ENCODE measurements at places on chromosomes 7 and 10.
A peak's percentile ranks its signal among the peaks of the same experiment; 100 is the strongest.

GRCh38 chr10:17059197-17059688 lies 70.4 kb downstream of the CUBN start:
- no peak for DNase-seq

- DNase-seq = no peak
These were observed 108.4 kb upstream of the PDLIM1 start for GRCh38 chr10:95399183-95399582.

GRCh38 chr10:107576746-107577145 lies 412.2 kb upstream of the SORCS1 start:
- no peak for DNase-seq

GRCh38 chr10:7389346-7389745 lies 21.5 kb downstream of the SFMBT2 start:
- DNase-seq = no peak

DNA sequence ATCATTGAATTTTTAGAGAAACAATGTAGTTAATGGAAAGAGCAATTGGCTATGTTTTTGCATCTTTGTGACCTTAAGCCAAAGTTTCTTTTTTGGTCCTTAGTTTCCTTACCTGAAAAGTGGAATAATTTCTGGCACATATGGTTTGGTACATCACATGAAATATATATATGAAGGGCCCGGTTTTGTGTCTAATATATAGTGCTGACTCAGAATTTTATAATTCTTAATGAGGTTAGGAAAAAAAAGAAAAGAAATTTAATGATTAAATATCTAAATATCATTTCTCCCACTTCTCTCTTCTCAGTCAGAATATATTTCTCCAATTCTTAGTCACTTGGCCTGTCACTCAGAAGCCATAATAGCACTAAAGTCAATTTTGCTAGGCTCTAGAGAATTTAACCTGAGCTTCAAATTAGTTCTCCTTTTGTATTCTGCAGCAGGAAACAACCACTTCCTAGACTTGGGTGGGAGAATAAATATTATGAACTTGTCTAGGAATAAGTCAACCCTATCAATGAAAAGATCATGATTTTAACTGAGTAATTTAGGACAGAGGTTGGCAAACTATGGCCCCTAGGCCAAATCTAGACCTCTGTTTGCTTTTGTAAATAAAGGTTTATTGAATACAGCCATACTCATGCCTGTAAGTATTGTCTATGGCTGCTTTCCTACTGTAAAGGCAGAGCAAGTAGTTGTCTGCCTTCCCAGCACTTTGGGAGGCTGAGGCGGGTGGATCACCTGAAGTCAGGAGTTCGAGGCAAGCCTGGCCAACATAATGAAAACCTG lies 34.6 kb downstream of the PPP1R9A start:
- DNase-seq = no peak

- DNase-seq = no peak
These were observed 766.7 kb upstream of the GHITM start for GRCh38 chr10:83372646-83373045.

- DNase-seq = no peak
These were observed 103.0 kb downstream of the COL26A1 start for GRCh38 chr7:101465576-101466196.

- DNase-seq = no peak
These were observed 31.1 kb upstream of the ABCA13 start for GRCh38 chr7:48140001-48140681.

- no peak for DNase-seq
These were observed 71.6 kb upstream of the BAIAP2L1 start for GRCh38 chr7:98472521-98472954.

- no peak for DNase-seq
These were observed 52.3 kb upstream of the SEMA3D start for GRCh38 chr7:85239109-85239508.

- DNase-seq = no peak
These were observed 14.6 kb downstream of the ADRB1 start for GRCh38 chr10:114058297-114058696.

DNA sequence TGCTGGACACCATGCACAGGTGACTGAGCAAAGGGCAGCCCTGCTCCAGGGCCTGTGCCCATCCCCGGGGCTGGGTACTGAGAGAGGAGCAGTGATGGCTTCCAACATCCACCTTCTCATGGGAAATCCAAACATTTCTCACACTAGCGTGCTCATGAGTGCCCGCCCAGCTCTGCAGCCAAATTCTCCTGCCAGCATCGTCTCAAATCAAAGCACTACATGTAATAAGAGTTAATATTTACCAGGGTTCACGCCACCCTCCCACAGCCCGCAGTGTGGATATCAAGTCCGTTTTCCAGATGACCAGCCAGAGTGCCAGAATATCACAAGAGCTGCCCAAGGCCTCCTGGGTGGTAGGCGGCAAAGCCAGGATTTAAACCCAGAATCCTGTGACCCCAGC lies 12.1 kb downstream of the IL15RA start:
- no peak for DNase-seq

DNA sequence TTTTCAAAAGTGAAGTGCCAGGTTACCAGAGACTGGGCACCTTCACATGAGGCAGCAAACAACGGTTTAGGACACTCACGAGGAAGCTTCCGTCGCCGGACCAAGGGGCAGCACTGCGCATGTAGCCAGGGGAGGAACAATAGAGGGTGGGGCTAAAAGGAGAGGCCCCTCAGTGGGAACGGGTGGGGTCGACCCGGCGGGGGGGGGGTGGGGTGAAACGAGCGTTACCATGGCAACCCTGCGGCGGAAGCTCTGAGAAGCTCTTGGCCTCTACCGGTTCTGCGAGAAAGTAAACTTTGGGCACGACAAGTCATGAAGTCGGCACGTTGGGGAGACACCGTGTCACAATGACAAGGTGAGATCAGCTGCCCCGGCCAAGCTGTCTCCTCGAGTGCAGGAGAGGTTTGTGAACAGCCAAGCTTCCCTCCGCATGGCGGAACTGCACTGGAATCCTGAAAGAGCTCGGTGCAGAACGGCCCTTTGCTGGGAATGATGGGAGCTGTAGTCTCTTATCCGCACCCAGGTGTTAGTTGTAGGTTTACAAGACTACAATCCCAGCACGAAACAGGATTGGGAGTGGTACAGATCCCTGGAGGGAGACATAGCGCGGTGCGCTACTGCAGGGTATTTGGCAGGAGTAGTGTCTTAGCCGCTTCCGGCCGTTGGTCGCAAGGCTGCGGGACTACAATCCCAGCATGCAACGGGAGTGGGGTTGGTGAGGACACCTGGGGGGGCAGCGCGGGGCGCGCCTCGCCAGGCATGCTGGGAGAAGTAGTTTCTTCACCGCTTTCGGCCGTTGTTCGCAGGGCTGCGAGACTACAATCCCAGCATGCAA lies 72.8 kb upstream of the ZNF722 start:
- peak; percentile 64 for DNase-seq

- DNase-seq = no peak
These were observed 18.6 kb downstream of the KCP start for GRCh38 chr7:128891942-128892269.

DNA sequence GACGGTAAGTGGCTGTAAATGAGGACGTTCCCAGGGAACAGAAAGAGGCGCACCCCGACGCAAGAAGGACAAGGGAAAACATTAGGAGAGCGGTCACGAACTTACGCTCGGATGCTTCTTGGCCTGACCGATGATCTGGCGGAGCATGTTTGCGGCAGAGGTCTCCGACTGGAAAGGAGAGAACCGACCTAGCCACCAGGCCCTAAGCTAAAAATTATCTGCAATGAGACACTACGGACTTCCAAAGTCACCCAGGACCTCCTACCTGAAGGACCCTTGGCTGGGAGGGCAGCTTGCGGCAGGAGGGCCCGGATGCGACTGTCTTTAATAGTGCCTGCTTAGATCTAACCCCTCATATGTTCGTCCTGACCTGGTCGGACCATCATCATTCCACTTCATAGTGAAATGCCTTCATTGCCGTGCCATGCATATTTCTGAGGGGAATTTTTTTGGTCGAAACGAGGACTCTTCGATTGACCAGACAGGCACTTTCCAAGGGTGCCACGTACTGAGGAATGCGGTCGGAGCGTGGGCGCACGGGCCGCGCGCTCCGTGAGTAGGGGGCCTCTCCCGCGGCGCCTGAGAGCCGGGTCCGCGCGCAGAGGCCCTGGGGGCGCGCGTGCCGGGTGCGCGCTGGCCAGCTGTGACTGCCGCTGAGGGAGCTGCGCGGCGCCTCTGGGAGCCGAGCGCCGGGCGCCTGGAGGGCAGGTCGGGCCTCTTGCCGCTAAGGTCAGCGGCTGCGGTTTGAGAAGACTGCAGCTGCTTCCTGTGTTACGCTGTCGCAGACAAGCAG lies 33.6 kb upstream of the PHF14 start:
- DNase-seq = peak; percentile 52

DNA sequence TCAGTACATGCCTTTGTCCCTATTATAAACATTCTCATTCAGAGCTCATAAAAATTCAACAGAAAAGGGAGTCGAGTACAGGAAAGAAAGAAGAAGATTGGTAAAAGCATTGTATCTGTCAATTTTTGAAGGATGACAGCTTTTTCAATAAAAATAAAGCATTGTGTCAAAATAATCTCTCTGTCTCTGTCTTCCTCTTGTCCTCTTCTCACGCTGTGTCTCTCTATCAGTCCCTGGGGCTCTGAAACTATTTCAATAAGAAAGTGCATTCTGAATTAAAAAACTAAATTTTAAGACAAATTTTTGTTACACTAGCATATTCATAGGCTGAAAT lies 248.4 kb downstream of the TNS3 start:
- DNase-seq = no peak

DNA sequence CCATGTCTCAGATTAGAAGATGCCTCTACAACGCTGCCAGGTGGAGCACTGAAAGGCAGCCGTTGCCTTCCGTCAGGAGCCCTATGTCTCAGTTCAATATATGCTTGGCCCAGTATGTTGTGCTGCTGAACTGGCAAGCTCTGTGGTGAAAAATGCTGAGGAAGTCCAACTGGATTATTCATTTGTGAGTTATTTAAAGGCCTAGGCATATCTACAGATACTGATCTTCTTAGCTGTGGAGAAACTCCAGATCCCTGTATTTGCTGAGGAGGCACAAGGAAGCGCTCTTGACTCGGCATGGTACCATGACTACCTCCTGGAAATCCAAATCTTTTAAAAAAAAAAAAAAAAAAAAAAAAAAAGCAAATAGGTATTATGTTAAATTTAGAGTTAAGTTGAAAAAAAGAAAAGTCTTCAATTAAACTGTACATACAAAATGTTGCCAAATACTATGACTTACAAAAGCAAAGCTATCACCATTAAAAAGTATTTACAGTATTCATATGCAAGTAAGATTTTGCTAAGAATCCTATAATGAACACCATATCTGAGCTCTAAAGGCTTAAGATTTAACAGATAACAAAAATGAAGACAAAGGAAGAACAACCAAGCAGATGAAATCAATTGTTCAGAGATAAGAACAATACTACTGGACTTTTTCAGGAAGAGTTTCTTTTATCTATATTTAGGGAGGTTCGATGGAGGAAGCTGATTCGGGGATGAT lies 152.4 kb downstream of the GALNT11 start:
- no peak for DNase-seq

DNA sequence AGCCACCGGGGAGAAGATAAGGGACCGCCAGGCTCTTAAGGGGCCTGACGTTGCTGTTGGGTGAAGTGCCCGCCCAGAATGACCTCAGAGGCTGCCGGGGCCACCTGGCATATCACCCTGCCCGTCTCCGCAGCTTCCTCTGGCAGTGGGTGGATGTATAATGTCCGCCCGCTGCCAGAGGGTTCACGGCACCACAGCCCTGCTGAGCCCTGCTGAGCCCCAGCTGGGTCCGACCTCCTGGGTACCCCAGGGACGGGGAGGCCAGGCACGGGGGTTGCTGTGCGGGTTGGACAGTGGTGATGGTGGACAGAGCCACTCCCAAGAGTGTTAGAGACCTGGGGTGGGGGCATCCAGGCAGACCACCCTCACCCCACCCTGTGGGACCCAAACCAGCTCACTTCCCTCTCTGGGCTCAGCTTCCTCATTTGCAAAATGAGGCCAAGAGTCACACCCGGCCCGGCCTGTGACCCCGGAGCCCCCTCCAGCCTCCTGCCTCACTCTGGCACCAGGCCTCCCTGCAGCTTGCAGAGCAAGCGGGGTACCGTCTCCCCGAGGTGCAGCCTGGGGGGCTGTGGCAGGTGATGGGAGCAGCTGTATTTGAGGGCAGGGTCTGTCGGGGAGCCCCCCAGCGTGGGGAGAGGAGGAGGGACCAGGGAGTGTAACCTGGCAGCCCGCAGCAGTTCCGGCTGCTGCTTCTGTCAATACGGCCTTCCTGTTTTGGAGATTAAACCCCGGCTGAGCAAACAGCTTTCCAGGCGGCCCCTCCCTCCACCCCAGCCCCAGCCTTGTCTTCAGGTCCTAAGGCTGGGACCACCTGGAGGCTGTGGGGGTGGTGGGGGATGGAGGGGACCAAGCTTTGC lies 8.4 kb upstream of the LFNG start:
- no peak for DNase-seq

GRCh38 chr7:116429986-116430619 lies 69.4 kb upstream of the CAV2 start:
- DNase-seq = no peak

Measured in esophagus squamous epithelium (tissue), 5 donors.